ENCODE measurements at places on chromosomes 5 and 9.

- no peak for DNase-seq
Observed at GRCh38 chr5:127294829-127295228, 4.2 kb downstream of the MEGF10 start.

GRCh38 chr5:167770461-167770860 is 521.0 kb upstream of the WWC1 start:
- DNase-seq, result no peak

GRCh38 chr9:95090871-95091577 is 226.5 kb downstream of the FANCC start:
- DNase-seq, result no peak

DNA sequence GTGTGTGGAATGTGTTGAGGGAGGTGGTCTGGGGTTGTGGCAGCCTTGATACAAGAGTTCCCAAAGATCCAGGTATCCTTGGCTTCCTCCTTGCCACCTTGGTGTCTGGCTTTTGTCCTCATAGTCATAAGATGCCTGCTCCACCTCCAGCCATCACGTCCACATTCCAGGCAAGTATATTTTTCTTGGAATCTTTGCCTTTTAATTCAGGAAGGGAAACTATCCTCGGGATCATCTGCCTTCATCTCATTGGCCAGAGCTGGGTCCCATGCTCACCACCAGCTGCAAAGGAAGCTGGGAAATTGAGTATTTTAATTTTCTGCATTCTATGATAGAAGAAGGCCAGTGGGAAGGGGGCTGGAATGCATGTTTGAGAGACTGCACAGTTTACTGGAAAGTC is 186.7 kb downstream of the C9orf50 start:
- no peak for DNase-seq

- DNase-seq, result no peak
Observed at GRCh38 chr9:8857926-8858595, 1058.5 kb upstream of the DMAC1 start.

Measured in HepG2 (cell line).